ENCODE measurements at places on chromosomes 13 and 19.

DNA sequence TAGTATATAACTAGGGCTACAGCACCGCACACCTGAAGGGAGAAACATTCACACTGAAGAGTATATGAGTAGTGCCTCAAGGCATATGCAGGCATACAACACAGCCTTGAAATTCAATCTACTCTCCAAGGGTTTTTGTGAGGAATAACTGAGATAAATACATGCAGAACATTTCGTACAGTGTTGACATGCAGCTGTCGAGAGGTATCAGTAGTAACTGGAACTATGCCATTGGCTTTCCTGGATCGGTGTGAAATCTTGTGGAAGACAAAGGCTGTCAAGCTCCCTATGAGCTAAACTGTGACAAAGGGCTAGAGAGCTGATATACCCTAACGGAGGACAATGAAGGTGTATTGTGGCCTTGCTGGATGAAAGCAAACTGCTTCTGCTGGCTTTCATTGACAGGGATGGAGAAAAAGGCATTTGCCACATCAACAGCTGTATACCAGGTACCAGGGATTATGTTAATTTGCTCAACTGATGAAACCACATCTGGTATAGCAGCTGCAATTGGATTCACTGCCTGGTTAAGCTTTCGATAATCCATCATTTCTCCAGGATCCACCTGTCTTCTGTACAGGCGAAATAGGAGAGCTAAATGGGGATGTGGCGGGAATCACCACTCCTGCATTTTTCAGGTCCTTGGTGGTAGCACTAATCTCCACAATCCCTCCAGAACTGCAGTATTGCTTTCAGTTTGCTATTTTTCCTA, 16.3 kb downstream of the MTRF1 start:
- no peak for DNase-seq

DNA sequence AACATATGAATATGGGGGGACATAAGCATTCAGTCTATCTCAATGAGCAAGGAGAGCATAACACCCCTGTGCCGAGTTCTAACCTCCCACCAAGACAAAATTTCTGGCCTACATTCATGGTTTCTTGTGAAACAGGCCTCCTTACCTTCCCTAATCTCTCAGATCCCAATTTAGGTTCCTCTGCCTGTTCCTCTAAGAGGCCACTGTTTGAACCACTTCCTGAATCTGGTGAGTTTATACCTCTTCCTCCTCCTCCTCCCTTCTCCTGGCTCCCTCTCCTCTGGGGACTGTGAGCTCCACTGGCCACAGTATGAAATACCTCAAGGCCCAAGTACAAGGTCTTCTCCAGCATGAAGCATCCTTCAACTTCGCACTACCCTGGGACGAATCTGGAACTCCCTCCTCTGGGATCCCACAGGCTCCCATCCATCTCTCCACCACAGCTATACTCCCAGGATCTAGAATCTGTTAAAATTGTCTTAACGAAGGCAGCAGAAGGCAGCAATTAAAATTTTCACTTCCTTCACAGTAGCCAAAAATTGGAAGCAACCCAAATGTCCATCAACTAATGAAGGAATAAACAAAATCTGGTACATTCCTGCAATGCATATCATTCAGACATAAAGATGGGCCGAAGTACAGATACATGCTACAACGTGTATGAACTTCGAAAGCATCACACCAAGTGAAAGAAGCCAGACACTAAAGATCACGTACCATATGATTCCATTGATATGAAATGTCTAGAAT, 7.8 kb upstream of the SIGLECL1 start:
- DNase-seq = no peak

GRCh38 chr13:60862036-60862435, 465.0 kb downstream of the TDRD3 start:
- no peak for DNase-seq

DNA sequence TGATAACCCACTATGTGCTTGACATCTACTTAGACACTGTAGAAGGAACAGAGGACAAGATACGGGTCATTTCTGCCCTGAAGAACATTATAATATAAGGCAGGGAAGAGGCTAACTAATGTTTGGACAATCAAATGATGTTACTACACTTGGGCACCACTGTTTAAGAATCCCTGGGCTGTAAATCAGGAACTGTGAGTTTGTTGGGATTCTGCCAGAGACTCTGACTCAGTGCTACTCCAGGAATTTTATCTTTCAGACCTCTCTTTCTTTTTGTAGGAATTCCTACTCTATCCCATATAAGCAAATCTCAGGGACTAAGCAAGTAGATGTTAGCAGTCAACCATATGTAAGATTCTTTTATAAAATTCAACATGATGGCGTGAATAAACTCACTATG, 3.1 kb upstream of the ZNF471 start:
- DNase-seq = no peak

- no peak for DNase-seq
Measured at GRCh38 chr13:104782741-104783140, 1716.5 kb upstream of the SLC10A2 start.

DNA sequence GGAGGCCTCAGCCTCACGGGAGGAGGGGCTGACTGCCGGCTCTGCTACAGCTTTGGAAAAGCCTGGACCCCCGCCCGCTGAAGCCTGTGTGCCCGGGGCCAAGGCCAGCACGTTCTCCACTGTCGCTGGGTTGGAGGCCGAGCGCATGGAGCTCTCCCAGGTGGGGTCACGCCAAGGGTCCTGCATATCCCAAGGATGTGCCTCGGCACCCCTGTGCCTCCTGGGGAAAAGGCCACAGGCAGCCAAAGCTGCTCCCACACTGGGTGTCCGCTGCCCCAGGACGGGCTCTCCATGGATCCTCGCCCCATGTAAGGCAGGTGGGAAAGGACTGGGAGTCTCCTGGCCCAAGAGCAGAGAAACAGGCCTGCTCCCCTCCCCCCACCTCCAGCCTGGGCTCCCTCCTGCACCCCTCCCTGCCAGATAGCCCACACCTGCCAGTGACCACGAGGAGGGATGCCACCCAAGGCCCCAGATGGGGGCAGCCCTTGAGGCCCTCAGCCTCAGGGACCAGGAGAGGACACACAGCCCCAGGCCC, 64.0 kb downstream of the MLLT1 start:
- no peak for DNase-seq

DNA sequence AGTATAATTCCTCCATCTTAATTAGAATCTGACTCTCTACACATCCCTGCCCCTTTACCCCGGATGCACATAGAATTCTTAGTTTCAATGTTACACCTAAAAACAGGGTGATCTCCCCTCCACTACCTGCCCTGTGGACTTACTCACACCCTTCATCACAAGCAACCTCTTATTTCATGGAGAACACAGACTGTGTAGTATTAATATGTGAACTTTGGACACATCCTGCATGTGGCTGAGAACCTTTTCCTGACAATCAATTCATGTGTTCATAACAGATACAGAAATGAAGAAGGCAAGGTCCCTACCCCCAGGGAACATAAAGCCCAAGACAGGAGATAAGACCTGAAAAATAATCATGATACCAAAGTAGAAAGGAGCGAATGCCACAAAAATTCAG, 11.8 kb downstream of the CEACAM6 start:
- DNase-seq = no peak

- DNase-seq = no peak
Measured at GRCh38 chr19:2484178-2484937, 8.4 kb downstream of the GADD45B start.

DNA sequence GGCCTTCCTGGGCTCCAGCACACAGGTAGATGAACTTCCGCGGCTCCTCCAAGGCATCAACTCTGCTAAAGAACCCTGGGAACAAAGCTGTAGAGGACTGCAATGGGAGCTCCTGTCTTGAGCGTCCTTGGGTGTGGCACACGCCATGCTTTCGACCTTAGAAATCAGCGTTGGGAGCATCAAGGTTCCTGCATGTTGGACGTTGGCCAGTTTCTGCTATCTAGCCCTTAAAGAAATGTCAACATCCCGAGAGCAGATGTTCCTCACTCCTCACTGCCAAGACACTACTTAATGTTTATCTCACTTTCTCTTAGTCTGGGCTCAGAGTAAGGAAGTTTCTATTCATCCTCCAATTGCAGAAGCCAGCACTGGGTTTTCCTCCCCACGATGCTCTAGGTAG, 70.6 kb upstream of the MEDAG start:
- DNase-seq = no peak
